ENCODE measurements at places on chromosomes 6 and 20.

- no peak for DNase-seq
Observed at GRCh38 chr6:158782432-158783166, 36.6 kb downstream of the EZR start.

DNA sequence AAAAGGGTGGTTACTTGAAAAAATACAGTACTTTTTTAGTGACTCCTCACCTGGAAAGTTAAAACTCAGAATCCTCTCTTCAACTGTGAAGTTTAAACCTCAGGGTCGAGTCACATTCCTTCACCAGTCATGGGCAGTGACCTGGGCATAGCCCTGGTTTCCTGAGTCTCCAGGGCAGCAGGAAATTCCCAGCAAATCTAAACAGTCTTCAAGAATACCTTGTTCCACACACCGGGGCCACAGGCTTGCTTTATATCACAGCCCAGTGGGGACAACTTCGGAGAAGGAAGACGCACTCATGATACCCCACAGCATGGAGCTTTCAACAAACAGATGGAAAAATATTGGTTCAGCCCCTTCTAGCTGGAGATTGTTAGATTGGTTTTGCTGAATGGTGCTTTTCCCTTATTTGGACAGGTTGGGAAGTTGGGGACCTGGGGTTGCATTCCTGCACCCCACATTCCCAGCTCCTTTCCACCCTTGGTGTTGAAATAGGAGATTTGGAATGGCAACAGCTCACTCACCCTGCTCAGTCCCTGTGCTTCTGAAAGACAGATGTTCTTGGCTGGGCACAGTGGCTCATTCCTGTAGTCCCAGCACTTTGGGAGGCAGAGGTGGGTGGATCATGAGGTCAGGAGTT, 113.0 kb upstream of the TMEM170B start:
- no peak for DNase-seq

- DNase-seq = no peak
Observed at GRCh38 chr6:15303920-15304291, 58.0 kb downstream of the JARID2 start.

GRCh38 chr6:157500022-157500421, 119.0 kb downstream of the ZDHHC14 start:
- no peak for DNase-seq

GRCh38 chr6:41508479-41508878, 37.7 kb upstream of the FOXP4 start:
- no peak for DNase-seq

DNA sequence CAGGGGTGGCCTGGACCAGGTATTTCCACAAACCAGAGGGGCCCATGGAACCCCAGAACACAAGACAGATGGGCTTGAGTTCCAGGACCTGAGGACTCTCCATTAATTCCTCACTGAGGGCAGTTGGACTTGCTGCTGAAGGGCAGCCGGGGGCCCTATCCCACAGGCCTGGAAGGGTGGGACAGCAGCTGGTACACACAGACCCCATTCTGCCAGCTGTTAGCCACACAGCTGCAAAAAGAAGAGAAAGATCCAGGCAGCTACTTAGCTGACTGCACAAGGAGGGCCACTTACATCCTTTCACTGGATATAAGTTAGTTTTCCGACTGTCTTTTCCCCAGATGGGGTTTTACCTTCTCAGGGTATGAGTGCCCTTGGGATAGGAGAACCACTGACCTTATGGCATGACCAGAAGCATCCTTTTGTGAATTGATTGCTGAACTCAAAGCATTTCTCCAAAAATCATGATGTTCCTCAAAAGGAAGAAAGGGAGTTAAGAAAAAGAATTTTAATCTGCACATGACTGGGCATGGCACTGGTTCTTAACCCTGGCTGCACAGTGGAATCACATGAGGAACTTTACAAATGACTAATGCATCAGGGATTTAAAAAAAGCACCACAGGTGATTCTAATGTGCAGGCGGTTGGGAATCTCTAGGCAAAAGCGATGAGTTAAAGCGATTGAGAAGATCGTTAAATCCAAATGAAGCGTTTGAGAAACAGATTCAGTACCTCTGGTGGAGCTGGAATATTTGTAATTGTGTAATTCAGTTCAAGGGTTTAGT, 199.4 kb downstream of the TFAP2A start:
- no peak for DNase-seq

DNA sequence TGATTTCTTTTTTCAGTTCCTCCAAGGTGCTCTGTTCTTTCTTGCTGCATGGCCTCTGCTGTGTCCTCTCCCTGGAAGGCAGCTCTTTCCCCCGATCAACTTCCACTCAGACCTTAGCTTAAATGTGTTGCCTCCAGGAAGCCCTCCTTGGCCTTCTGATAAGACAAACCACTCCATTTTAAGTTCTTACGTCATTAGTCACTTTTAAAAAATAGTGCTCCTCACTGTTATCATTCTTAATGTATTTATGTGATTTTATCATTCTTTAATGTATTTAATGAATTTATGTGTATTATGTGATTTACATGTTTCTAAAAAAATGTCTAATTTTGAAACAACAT, 12.2 kb upstream of the MANBAL start:
- no peak for DNase-seq

DNA sequence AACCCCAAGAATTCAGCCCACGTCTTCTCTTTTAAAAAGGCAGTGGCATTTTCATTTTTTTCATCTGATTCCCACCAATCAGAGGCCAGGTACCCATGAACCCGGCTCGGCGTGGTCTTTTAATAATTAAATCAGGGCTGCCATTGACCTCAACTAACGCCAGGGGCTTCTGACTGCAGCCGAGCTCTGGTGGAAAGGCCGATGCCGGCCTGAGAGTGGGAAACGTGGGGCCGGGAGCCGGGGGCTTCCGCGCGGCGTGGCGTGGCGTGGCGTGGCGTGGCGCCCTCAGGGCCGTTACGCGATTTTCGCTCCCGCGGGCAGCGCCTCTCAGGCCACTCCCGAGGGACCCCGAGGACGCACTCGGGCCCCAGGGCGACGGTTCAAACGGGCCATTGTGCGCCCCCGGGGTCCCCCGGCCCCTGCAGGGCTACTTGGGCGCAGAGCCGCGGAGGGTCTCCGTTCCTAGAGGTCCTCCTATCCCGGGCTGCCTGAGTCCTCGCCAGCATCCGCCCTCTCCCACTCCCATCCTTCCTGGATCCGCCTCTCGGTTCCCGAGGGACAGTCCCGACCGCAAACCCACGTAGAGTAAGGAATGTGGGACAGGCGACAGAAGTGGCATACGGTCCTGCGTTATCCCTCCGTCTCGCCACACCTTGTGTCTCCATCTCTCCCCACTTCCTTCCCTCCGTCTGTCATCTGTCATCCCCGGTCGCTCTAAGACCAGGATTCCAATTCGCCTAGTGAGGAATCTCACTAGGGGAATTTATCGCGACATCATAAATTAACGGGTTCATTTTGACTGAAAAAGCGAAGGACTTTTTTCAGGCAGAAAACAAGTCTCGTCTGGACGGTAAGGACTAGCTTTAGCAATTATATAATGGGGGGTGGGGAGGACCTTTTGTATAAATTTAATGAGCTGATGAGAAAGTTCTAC, 876 bp upstream of the TBPL1 start:
- DNase-seq = no peak

DNA sequence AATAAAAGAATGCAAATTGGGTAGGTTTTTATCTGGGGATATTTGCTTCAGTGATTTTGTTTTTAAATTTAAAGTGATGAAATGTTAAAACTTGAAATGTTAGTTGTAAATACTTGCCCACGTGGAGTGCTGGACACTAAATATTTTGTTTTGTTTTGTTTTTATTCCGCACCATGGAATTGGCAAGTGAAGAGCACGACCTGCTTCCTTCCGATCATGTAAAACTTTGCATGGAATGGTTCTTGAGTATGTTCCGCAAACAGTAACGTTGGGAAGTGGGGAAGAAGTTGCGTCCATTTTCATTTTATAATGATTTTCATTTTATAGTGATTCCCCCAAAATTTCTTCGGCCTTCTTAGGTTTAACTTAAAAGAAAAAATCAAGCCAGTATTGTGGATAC, 765 bp downstream of the IRAK1BP1 start:
- DNase-seq = no peak

DNA sequence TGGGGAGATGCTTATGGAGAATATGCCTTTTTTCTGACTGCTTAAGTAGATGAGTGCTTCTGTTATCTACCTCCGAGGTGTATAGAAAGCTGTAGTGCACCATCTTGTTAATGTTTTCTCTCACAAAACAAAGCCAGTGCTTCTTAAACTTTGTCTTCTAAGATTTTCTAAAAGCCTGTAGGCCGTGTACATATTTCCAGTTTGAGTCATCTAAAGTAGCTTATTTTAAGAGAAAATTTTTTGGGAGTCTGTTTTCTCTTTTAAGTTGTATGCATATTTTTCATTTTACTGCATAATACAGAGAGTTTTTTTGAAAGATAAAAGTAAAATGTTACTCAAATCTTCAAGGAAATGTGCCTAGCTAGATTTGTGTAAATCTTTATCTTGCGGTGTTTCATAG, 151.7 kb downstream of the GRIK2 start:
- no peak for DNase-seq

- no peak for DNase-seq
Observed at GRCh38 chr20:36467076-36467999, 74.0 kb upstream of the MYL9 start.

- no peak for DNase-seq
Observed at GRCh38 chr20:49729780-49730179, 16.1 kb upstream of the B4GALT5 start.

GRCh38 chr20:34834459-34834893, 9.0 kb upstream of the NCOA6 start:
- DNase-seq = no peak

DNA sequence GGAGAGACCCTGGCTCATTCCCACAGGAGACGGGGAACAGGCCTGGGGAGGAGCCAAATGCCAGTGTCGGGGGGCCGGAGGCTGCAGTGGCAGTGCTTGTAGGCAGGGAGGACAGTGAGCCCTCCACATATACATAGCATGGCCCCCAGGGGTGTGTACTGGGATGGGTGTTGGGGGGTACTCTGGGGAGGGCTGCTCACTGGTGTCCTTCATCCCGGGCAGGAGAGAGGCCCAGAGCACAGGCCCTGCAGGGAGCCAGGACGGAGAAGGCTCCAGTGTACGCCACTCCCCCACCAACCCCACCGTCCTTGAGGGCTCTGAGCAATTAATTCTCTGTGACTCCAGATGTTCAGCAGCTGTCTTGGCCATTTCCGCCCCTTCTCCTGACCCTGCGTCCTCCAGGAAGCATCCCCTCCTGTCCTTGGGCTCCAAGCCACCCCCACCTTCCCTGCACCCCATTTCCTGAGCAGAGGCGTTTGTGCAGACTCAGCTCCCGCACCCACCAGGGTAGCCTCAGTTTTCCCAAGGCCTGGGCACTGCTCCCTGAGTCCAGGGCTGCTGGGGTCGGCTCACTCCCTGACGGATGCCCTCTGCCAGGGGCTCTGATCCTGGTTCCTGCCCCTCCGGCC, 3.4 kb upstream of the ABHD16B start:
- DNase-seq = no peak

- no peak for DNase-seq
Observed at GRCh38 chr6:154921482-154921881, 73.6 kb upstream of the TIAM2 start.

GRCh38 chr6:107536180-107536961, 46.5 kb downstream of the SOBP start:
- no peak for DNase-seq

- no peak for DNase-seq
Observed at GRCh38 chr6:36195471-36196112, 952 bp upstream of the BRPF3 start.

GRCh38 chr6:51675020-51675921, 412.1 kb downstream of the PKHD1 start:
- DNase-seq = no peak

- no peak for DNase-seq
Observed at GRCh38 chr6:93416571-93417420, 2.6 kb downstream of the EPHA7 start.

- DNase-seq = no peak
Observed at GRCh38 chr6:168127384-168127868, 48.4 kb upstream of the FRMD1 start.

- DNase-seq = no peak
Observed at GRCh38 chr6:79385893-79386292, 151.3 kb downstream of the LCA5 start.

DNA sequence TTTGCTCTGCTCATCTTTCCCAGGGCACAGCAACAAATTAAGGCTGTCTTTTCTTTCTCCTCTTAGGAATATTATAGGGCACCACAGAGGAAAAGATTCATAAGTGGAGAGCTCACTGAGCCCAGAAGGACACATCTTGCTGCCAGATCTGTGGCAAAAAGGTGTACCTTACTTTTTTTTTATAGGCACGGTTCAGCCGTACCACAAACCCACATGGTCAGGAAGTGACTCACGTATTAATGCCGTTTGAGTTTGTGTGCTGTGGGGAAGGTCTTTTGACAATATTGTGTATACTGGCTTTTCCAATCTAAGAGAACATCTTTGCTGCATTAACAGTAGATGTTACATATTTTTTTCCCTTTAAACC, 28.4 kb downstream of the PAQR8 start:
- peak; percentile 85 for DNase-seq

GRCh38 chr6:162092816-162093502, 634.6 kb downstream of the PRKN start:
- DNase-seq = no peak

- DNase-seq = no peak
Observed at GRCh38 chr20:18669241-18670019, 81.6 kb downstream of the DTD1 start.

DNA sequence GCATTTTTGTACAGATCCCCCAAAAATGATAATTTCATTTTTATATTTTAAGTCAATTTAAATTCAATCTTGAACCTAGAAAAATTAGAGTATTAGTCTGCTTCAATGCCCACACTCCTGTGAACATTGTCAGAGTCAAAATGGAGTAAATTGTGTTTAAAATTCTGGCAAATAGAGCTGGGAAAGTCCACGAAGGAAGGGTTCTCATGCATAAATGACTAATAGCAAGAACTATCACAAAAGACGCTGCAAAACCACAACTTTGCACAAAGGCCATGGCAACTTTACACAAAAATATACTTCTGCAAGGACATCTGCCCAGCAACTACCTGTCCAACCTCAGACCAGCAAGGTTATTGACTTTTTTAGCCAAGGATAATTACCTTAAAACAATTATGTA, 203.2 kb upstream of the SMLR1 start:
- no peak for DNase-seq

DNA sequence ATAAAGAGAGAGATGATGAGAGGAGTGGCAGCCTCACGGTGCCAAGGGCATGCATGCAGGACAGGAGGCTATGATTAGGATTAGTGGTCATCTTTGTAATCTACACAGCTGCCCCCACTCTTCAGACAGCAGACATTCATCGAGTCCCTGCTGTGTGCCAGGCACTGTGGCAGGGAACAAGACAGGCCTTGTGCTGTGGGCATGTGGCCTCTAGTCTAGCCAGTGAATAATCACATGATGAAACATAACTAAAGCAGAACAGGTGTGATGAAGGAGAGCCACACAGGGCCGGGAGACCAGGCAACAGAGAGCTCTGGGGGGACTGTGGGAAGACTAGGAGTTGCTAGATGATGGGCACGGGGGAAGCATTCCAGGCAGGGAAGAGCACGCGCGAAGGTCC, 22.2 kb downstream of the TOX2 start:
- no peak for DNase-seq

GRCh38 chr6:22401932-22402331, 105.1 kb upstream of the PRL start:
- no peak for DNase-seq
